Colonic mucosa (tissue), 4 donors: ENCODE measurements at places on chromosomes 2 and 18. TPM values are rescaled to one million over a fixed set of nuclear protein-coding genes. Genes with fewer than 3 reads are reported as not detected.

DNA sequence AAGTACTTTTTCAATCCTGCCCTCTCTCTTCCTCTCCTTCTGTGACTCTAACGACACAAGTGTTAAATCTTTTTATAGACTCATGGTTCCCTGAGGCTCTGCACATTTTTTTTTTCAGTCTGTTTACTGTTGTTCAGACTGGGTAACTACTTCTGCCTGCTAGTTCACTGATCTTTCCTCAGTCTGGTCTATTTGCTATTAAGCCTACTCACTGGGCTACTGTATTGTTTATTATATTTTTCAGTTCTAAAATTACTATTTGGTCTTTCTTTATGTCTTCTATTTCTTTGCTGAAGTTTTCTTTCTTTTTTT lies 21.3 kb downstream of the PPP3R1 start:
- DNase-seq = no peak

DNA sequence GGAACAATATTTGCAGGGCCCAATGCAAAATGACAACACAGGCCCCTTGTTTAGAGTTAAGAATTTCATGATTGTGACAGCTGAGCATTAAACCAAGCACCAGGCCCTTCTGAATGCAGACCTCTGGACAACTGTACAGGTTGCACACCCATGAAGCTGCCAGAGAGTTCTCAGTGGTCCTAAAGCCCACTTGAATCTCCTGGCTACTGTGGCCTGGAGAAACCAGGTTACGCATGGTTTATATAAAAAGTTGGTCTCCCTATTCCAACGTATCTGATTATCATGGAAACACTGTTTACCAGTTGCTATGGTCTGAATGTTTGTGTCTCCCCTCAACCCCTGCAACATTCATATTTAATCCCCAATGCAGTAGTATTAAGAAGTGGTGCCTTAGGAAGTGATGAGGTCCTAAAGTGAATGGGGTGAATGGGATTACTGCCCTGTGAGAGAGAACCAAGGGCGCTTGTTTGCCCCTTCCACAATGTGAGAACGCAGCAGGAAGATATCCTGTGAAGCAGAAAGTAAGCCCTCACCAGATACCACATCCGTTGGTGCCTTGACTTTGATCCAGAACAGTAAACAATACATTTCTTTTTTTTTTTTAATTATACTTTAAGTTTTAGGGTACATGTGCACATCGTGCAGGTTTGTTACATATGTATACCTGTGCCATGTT lies 48.0 kb upstream of the ANXA4 start:
- no peak for DNase-seq

- DNase-seq = no peak
Measured at GRCh38 chr2:98691303-98691702, 39.6 kb downstream of the MGAT4A start.

- DNase-seq = no peak
Measured at GRCh38 chr18:9055626-9056025, 46.9 kb upstream of the NDUFV2 start.

DNA sequence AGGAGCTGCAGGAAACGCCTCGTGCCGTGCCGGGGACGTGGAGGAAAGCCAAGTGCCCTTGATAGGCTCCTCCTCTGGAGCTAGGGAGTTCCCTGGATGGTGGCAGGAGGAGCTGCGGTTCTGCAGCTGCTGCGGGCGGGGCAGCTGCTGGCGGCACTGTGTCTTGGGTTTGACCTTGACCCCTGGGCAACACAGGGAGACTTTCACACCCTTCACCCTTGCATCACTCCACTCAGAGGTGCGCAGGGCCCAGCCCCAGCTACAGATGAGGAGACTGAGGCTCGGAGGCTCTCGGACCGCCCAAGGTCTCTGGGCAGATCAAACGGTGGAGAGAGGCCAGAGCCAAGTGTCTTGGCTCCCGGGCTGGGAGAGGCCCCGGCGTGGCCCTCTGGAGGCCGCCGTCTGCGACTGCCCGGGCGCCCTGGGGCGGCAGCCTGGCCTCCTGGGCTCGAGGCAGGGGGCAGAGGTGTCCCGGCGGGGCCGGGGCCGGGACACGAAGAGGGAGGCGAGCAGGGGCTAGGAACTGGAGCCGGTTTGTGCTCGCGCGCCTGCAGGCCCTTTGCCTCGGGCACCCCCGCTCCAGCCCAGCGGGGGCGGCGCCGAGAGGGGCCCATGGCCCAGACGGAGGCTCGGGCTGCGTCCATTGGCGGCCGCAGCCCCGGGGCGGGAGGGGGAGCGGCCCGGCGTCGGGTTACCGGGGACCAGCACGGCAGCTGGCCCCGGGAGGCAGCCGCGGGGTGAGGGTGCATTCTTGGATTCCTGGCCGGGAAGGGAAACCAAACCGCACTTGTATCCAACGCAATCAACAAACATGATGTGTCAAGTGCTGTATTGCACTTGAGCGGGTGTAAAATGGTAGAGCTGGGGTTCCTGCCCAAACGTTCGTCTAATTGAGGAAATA lies 129.6 kb upstream of the SLC1A4 start:
- peak; percentile 96 for DNase-seq

DNA sequence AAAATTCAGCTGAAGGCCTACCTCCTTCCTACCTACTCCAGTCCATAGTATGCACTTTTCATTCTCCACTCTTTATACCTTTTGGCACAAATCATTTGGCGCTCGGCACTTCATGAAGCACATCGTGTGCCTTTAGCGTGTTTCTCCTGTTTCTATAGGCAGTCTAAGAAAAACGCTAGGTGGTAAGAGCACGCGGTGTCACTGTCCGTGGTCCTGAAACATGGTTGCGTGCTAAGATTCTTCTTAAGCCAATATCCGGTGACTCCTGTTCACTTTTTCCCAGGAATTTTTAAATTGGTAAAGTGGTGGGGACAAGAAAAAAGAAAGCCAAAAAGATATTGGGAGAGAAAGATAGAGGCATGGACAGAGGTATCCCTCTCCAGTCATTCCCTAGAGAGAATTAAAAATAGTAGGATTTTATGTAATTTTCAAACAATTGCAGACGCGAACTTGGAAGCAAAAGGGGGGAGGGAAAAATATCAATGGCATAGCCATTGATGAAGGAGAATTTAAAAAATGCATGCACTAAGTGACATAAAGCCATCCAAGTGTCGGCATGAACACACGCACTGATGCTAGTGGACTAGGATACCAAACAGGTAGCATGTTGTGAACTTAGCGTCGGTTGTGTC lies 1.4 kb upstream of the CTNNA2 start:
- peak; percentile 45 for DNase-seq

GRCh38 chr2:65450393-65450792 lies 18.0 kb upstream of the SPRED2 start:
- no peak for DNase-seq

DNA sequence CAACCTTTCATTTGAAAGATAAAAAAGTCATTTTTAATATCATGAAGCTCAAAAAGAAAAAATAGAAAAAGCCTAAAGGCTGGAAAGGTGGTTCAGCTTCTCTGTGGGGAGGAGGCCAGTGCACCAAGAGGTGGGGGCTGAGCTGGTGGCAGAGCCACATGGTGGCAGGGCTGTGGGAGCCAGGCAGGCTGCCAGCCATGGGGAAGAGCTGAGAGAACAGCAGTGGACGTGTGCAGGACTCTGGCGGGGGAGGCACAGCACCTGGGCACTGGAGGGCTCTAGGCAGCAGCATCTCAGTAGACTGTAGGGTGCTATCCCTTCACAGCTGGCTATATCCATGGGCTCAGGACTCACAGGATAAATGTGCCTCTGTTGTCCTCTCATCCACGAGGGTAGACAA lies 47.8 kb downstream of the STK25 start:
- no peak for DNase-seq

GRCh38 chr2:191522478-191523120 lies 155.3 kb upstream of the NABP1 start:
- DNase-seq = no peak

DNA sequence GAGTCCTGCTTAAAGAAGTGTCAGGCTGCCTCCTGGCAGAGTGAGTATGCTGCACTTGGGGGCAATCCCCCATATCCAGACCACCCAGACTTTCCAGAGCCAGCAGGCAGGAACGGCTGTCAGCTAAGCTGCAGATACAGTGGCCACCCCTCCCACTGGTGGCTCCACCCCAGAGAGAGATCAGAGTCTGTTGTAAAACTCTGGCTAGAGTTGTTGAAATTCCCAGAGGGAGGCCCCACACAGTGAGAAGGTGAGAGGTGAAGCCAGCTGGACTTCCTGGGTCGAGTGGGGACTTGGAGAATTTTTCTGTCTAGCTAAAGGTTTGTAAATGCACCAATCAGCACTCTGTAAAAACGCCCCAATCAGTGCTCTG lies 533.8 kb upstream of the ACVR2A start:
- peak; percentile 18 for DNase-seq

- no peak for DNase-seq
Measured at GRCh38 chr2:207487650-207488311, 42.0 kb upstream of the CREB1 start.

DNA sequence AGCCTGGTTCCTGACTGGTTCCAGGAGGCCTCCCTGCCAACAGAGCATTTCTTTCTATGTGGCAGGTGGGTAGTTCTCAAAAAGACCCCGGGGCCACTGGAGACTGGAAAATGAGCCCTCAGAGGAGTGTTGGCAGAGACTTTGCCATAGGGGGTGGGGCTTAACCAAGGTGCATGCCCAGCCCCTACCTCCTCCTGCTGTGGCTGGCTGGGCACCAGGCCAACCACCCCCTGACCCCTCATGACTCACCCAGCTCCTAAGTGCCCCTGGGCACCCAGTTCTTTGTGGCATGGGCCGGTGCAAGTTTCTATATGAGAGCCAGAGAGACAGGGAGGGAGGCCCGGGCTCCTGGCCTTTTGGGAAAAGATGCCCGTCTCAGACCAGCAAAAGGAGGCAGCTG lies 98.2 kb upstream of the SMAD2 start:
- DNase-seq = no peak

GRCh38 chr2:135245071-135245470 lies 193.0 kb downstream of the RAB3GAP1 start:
- DNase-seq = no peak

- no peak for DNase-seq
Measured at GRCh38 chr2:60500861-60501260, 52.6 kb downstream of the BCL11A start.

DNA sequence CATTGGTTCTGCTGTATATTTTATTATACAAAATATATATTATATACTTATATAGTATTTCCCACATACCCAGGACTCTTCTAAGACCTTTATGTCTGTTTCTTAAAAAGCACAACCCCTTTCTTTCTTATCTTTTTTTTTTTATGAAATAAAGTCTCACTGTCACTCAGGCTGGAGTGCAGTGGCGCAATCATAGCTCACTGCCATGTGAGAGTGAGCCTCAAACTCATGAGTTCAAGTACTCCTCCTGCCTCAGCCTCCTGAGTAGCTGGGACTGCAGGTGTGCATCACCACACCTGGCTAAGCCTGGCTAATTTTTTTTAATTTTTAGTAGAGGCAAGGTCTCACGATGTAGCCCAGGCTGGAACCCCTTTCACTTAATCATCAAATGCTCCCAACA lies 72.3 kb downstream of the CLHC1 start:
- no peak for DNase-seq

- DNase-seq = no peak
Measured at GRCh38 chr2:178309541-178309940, 115.2 kb downstream of the OSBPL6 start.

GRCh38 chr2:3633982-3634595 lies 23.9 kb upstream of the ALLC start:
- no peak for DNase-seq

DNA sequence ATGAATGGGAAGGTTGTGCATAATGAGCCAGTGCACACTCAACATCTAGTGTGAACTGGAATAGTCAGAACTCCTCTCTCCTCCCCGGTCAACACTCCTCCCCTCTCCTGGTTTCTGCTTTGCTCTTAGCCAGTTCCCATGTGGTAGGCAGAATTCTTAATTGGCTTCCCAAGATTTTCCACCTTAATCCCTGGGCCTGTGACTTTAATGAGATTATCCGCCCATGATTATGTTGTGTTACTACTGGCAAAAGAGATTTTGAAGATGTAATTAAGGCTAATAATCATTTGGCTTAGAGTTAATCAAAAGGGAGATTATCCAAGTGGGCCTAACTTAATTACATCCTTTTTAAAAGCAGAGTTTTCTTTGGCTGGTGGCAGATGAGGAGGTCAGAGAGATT lies 34.2 kb upstream of the REV1 start:
- no peak for DNase-seq

- no peak for DNase-seq
Measured at GRCh38 chr2:225270861-225271260, 128.6 kb upstream of the NYAP2 start.

GRCh38 chr18:59075923-59076322 lies 63.8 kb upstream of the SEC11C start:
- no peak for DNase-seq

DNA sequence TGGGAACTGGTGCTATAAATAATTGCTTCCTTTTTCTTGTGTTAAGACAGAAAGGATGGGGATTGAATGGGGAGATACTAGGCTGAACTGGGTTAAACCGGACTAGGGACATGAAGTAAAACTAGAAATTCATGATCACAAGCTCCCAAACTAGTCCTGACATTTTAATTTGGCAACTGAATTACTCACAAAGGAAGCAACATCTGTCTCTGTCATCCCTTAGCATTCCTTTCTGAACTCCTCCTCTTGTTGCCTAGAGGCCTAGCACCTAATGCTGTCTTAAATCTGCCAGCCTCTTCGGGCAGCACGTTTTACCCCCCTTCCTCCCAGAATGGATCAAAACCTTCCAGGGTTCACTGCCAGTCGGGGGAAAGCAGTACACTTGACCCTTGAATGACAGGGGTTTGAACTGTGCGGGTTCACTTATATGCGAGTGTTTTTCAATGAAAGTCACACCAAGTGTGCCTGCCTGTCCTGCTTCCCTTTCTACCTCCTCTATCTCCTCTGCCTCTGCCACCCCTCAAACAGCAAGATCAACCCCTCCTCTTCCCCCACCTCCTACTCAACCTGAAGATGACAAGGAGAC lies 8.2 kb downstream of the KCTD1 start:
- DNase-seq = no peak

Gene ZNF385B
- total RNA-seq = 0.69 TPM

Gene ALPI
- 9.4 TPM for total RNA-seq

Gene CCDC150
- total RNA-seq = 10.3 TPM

Gene SPP2
- total RNA-seq = not detected

Gene MAPK4
- 0.27 TPM for total RNA-seq

Gene EIF2B4
- total RNA-seq = 35.4 TPM

Gene GNAL
- 2.0 TPM for total RNA-seq

Gene ADGRF3
- total RNA-seq = 0.20 TPM
